Right hindlimb (tissue), 1 donor: ENCODE measurements at places on chromosomes 3 and 15.

DNA sequence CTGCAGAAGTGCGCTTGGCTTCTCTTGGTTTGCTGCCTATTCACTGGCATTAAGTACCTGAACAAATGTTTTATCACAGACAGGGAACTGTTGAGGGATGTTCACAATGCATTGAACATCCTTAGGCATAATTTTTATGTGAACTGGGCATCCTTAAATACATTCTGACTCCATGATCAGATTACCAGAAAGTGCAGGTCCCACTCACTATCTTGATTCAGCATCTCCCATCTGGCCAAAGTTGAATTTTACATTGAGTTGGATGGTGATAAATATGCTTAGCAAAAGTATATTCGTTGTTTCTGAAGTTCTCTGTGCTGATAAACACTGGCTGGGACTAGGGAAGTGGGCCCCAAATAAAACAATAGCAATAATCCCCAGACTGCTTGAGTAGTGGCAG, 108.5 kb downstream of the RBMS3 start:
- DNase-seq, result no peak

- no peak for DNase-seq
These were observed 49.1 kb downstream of the PXYLP1 start for GRCh38 chr3:141280690-141281089.

DNA sequence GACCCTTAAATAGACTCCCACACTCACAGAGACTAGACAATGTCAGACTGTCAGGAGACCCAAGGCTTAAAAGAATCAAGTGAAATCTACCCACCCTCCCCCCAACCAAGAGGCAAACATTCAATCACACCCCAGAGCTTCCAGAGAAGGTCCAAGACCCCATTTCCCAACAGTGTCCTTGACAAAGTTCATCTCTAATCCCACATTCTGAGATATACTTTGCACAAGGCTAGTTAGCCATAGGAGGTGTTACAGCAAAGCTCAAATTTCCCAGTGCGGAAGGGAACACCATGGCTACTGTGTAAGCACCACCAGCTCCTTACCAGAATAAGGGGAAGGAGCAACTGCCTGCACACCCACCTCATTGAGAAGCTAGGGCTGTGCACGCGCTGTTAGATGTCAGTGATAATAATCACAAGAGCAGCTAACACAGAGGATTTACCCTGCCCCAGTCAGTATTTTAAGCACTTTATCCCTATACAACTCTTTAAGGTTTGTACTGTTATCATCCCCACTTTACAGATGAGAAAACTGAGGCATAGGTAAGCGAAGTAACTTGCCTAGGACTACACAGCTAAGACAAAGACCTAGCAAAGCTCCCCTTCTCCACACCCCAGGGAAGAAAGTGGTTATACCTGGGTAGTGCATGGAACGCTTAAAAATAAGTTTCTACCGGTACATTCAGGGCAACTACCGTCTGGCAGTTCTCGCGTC, 17.3 kb downstream of the SPATA12 start:
- no peak for DNase-seq

DNA sequence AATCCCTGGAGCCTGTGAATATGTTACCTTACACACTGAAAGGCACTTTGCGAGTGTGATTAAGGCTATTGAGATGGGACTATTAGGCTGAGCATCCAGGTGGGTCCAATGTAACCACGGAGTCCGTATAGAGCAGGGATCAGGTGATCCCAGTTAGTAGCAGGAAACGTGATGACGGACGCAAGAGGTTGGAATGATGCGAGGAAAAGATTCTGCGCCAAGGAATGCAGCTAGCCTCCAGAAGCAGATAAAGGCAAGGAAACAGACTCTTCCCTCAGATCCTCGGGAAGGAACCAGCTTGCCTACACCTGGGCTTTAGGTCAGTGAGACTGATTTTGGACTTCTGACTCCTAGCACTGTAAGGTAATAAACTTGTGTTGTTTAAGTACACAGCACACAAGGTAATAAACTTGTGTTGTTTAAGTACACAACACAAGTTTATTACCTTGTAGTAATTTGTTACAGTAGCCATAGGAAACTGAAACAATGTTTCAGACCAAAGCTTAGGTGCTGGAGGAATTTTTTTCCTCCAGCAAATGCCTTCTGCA, 125.0 kb downstream of the CHST2 start:
- DNase-seq, result no peak

GRCh38 chr3:46715507-46716175, 2.0 kb downstream of the PRSS50 start:
- DNase-seq, result no peak

DNA sequence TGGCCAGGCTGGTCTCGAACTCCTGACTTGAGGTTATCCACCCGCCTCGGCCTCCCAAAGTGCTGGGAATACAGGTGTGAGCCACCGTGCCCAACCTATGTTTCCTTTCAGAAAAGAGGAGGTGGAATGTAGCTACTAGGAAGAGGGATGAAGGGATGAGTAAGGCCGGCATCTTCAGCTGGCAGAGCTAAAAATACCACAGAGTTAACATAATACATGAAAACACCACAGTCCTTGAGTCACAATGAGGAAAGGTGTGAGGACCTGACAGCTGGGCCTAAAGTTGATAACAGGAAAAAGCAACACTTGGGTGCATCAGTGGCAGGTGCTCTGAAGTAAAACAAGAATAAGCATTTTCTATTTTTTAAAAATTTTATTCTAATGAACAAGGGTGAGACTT, 392.2 kb downstream of the DIPK2A start:
- DNase-seq, result no peak

DNA sequence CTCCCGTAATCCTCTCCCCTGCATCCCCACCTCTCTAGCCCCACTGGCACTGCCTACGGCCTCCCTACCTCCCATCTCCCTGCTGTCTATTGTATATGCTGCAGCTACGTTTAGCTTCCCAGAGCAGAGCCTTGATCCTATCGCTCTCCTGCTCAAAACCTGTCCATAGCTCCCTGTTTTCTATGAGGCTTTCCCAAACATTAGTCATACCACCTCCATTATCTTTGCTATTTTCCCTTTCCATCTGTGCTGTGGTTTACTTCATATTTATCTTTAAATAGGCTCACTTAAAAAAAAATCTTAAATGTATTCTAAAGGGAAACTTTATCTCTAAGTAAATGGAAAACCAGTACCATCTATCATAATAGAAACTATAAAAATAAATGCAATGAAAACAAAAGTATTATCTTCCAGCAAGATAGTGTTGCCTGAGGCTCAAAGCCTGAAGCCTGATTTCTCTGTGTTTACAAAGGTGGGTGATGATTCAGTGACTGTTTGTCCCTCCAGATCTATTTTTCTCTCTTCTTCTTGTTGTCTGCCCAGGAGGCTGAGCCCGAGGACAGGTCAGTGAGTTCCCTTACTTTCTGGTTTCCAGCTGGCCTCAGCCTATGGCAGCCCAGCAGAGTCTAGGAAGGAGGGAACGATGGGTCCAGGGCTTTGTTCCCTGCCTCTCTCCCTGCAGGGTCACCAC, 397.1 kb upstream of the CFAP20DC start:
- no peak for DNase-seq

GRCh38 chr3:175478301-175478700, 619.2 kb downstream of the NAALADL2 start:
- DNase-seq, result no peak

- no peak for DNase-seq
These were observed 80.1 kb downstream of the SNRK start for GRCh38 chr3:43366481-43366880.

- DNase-seq, result no peak
These were observed 2.4 kb downstream of the KLF15 start for GRCh38 chr3:126354776-126355175.

GRCh38 chr15:43934480-43934879, 107.7 kb downstream of the WDR76 start:
- no peak for DNase-seq

GRCh38 chr3:193859195-193859594, 266.2 kb downstream of the OPA1 start:
- DNase-seq, result no peak

DNA sequence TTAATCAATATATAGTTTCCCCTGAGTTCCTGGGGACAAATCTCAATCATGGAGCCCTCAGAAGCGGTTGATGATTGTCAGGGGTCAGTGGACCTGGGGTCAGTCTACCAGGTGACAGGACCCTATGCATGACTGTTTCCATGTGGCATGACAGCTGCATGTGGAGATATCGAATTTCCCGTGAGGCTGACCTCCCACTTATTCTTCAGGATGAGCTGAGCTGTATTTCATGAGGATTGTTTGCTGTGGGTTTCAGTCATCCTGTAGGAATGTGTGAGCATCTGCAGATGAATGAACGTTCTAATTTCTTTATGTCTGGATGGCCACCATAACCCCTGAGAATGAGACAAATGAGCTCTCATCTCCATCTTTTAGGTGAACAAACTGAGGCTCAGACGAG, 93.0 kb upstream of the HES1 start:
- no peak for DNase-seq

GRCh38 chr3:141405591-141405990, 37.3 kb downstream of the ZBTB38 start:
- DNase-seq, result no peak

GRCh38 chr15:67840749-67841512, 1.1 kb upstream of the RNU6-1 start:
- DNase-seq, result peak; percentile 66

DNA sequence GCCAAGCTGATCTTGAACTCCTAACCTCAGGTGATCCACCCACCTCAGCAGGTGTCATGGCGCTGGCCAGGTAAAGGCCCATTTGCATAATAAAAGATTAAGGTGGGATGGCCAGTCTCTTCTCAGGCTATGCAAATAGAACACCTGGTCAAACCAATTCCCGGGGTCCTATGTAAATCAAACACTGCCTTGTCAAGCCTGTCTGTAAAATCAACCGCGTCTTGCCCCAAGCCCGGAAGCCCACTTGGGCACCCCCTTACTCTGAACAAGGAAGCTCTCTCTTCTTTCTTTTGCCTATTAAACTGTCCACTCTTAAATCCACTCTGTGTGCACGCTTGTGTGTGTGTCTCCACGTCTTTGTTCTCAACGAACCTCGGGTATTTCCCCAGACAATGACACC, 13.0 kb upstream of the POC1A start:
- no peak for DNase-seq

DNA sequence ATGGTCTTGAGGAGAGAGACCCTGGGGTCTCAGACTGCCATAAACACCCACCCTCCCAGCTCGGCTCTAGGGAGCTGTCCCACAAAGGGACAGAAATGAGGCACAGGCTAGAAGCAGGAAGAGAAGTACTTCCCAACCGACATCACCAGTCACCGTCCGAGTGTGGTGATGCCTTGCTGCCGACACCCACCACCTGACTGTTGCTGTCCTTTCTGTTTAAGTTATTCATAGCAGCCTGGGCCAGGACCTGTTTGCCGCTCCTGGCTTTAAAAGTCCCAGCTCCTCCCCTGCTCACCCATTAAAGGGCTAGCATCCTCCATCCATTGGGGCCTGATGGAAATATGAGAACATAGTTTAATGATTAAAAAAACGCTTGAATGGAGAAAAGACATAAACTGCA, 13.2 kb upstream of the SPG11 start:
- no peak for DNase-seq

- peak; percentile 21 for DNase-seq
These were observed 231.8 kb downstream of the SQOR start for GRCh38 chr15:45866616-45867015.

- DNase-seq, result peak; percentile 21
These were observed 22.3 kb upstream of the SMCO1 start for GRCh38 chr3:196537319-196537984.

GRCh38 chr3:30760040-30760695, 134.3 kb downstream of the GADL1 start:
- DNase-seq, result no peak
